ENCODE measurements at places on chromosomes 16 and 17. TPM values are rescaled to one million over a fixed set of nuclear protein-coding genes. Genes with fewer than 3 reads are reported as not detected.

The KANSL1 gene
- polyA plus RNA-seq, result 90.4 TPM

The MMP28 gene
- 2.1 TPM for polyA plus RNA-seq

The NFAT5 gene
- polyA plus RNA-seq, result 64.6 TPM

The AGRP gene
- not detected for polyA plus RNA-seq

The CPNE7 gene
- polyA plus RNA-seq, result 6.8 TPM

The ERN2 gene
- 0.19 TPM for polyA plus RNA-seq

The FN3K gene
- 49.5 TPM for polyA plus RNA-seq

The KRTAP4-5 gene
- not detected for polyA plus RNA-seq

Measured in renal cortex interstitium (tissue), 15 donors.